ENCODE measurements at places on chromosomes 7 and 10.

DNA sequence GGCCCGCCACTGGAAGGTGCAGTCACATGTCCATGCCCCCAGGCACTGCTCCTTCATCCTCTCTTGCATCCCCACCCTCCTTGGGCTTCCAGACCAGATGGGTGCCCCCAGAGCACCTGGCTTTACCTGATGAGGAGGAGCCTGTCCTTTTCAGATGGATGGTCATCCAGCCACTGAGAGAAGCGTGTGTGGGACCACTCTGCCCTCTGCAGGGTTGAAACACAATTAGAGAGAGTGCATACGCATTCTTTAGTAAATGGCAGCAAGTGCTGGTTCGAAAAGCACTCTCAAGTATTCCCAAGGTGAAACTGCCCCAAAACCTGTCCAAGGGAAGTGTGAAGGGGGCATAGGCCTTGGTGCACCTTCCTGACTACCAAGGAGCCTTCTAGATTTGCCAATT lies 41.6 kb downstream of the HBP1 start:
- no peak for DNase-seq

GRCh38 chr7:18866359-18867036 lies 250.9 kb downstream of the TWIST1 start:
- DNase-seq: peak; percentile 81

DNA sequence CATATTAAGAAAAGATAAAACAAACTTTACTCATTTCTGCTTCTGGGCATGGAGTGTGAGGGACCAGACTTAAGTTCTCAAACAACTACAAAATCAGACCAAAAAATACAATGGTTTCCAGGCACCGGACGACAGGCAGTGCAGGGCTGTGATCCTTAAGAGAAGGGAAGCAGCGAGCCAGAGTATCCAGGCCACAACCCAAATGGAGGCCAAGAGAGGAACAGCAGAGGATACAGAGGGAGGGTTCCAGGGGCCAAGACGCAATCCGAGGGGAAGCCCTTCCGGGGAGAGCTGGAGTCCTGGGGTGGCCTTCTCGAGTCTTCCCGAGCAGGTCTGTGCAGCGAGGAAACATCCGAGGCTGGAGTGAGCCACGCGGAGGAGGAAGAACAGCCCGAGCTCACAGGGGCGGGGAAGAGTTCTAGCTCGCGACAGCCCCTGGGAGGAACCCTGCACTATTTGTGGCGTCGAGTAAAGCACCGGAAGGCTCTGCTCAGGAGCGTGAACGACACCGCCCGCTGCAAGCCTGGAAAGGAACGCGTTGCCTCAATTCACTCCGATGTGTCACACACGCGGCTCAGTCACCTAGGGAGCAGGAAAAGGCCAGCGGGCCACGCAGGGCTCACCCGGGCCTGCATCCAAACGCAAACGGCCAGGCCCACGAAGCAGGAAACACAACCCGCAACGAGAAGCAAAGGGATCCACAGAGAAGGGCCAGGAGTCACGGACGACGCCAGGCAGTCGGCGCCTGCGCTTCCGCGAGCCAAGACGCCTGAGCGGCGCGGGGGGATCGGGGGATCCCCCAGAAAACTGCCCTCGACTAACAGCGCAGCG lies 933 bp upstream of the RNF32 start:
- DNase-seq: peak; percentile 68

DNA sequence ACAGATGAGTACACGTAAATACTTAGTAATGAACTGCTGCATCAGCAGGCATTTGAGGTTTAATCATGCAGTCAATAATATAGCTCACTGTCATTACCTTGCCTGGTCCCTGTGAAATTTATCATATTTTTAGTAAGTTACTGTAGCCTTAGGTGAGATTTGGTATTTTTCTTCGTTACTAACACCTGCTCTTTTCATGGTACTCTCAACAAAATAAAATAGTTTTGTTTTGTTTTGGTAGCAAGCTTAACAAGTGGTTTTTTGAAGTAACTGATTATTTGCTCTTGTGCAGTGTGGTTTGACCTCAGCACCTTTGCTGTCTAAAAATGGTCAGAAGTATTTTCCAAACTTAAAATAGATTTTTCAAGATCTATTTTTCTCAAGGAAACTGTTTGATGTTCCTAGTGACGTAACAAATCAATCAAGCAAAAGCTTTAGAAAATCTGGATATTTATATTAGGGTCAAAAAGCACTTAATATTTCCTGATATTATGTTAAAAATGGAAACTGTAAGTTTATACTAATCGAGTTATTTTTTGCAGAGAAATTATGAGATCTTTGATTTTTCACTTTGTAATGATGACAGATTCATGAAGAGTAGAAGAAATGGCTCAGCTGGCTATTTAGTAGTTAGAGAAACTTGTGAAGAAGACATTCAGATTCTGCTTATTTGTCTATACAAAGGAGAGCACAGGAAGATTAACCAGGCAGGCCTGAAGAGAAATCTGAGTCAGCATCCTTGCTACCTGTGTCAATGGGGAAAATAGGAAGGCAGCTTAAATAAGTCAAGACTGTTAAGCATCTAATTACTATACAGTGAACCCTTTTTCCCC lies 21.0 kb upstream of the RPA3 start:
- DNase-seq: no peak

- no peak for DNase-seq
Observed at GRCh38 chr10:85430991-85431390, 935.6 kb downstream of the GRID1 start.

Data from aorta (tissue), 5 donors.